Activated CD8-positive, alpha-beta T cell treated with anti-CD3 and anti-CD28 coated beads for 36 hours (primary cell): ENCODE measurements at places on chromosomes 5 and 9. TPM values are rescaled to one million over a fixed set of nuclear protein-coding genes. Genes with fewer than 3 reads are reported as not detected.
A peak's percentile ranks its signal among the peaks of the same experiment; 100 is the strongest.

GRCh38 chr5:64784451-64785025 is 15.8 kb downstream of the CWC27 start:
- no peak overlapping the region for H3K4me3 ChIP-seq
- peak; percentile 87 for DNase-seq
- no peaks in the 10 kb centered on the region for H3K27me3 ChIP-seq

DNA sequence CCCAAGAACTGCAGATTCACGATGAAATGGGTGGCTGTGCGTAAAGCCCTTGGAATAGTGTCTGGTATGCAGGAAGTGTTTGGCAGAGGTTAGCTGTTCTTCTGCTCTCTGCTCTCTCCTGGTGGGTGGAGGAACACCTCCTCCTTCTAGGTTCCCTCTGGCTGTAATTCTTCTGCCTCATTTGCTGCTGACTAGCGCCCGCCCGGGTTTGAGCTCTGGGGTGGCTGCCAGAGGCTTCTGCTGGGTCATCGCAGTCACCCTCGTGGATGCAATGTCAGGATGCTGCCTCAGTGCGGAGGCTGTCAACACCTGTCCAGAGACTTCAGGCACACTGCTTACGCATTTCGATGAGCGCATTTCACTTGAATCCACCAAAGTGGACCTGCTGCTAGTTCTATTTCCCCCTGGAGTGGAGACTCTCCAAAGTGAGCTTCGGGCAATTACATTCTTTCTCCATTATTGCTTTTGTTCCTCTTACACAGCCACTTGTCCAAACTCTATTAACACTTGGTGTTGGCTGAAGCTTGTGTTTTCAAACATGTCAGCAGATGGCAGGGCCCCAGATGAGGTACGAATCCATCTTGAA is 11.7 kb downstream of the DOCK2 start:
- peaks cover 67% of the 10 kb centered on the region for H3K36me3 ChIP-seq
- peak overlapping the region; percentile 85 for H3K27ac ChIP-seq
- H3K4me3 ChIP-seq, result no peak overlapping the region

Gene RAD17
- 26.5 TPM for total RNA-seq

DNA sequence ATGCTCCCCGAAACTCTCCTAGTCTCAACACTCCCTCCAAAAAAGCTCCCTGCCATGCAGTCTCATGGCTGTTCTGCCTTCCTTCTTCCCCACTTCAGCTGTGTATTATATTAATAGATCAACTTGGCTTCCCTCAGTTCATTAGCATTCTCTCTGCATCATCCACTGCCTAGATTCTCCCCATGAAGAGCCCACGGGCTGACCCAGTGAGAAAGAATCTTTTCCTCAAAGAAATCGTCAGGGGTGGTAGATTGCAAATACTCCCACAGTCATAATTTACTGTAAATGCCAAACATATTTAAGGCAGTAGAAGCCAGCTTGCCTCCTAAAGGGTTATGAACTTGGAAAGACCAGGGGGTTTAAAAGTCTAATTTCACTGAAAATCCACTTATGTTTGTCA is 33.5 kb downstream of the GNA14 start:
- H3K36me3 ChIP-seq, result no peaks in the 10 kb centered on the region
- no peak overlapping the region for H3K4me3 ChIP-seq
- H3K27ac ChIP-seq, result no peak overlapping the region
- DNase-seq, result no peak
- no peaks in the 10 kb centered on the region for H3K27me3 ChIP-seq

GRCh38 chr5:163759000-163759704 is 253.7 kb downstream of the MAT2B start:
- H3K4me3 ChIP-seq, result no peak overlapping the region
- no peak for DNase-seq
- H3K36me3 ChIP-seq, result no peaks in the 10 kb centered on the region

GRCh38 chr9:113934167-113934828 is 58.2 kb downstream of the ZNF618 start:
- no peaks in the 10 kb centered on the region for H3K36me3 ChIP-seq
- no peak overlapping the region for H3K4me3 ChIP-seq
- H3K27me3 ChIP-seq, result no peaks in the 10 kb centered on the region
- H3K27ac ChIP-seq, result no peak overlapping the region
- DNase-seq, result no peak

Gene BARHL1
- not detected for total RNA-seq

Gene PRUNE2
- 0.72 TPM for total RNA-seq
